ENCODE measurements at places on chromosomes 7 and 10. TPM values are rescaled to one million over a fixed set of nuclear protein-coding genes. Genes with fewer than 3 reads are reported as not detected.

- DNase-seq = no peak
Measured at GRCh38 chr10:17065273-17065672, 64.3 kb downstream of the CUBN start.

Gene SUGCT
- polyA plus RNA-seq = 1.4 TPM

DNA sequence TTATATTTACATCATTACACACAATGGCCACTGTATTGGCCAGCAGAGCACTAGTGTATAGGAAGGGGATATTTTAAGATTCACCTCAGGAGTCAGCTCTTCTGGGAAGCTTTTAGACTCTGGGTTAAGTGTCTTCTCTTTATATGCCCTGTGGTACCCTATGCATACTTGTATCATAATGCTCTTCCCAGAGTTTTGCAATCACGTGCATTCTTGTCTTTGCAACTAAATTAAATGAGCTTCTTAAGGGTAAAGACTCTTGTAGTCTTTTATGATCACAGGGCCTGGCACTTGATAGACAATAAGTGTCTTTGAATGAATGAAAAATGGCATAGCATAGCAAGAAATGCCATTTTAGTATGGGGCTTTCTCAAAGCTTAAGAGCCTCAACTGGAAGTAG lies 35.4 kb upstream of the ARMS2 start:
- no peak for DNase-seq

GRCh38 chr7:14286036-14286435 lies 296.6 kb upstream of the ETV1 start:
- no peak for DNase-seq

Gene OR2A42
- polyA plus RNA-seq = not detected

DNA sequence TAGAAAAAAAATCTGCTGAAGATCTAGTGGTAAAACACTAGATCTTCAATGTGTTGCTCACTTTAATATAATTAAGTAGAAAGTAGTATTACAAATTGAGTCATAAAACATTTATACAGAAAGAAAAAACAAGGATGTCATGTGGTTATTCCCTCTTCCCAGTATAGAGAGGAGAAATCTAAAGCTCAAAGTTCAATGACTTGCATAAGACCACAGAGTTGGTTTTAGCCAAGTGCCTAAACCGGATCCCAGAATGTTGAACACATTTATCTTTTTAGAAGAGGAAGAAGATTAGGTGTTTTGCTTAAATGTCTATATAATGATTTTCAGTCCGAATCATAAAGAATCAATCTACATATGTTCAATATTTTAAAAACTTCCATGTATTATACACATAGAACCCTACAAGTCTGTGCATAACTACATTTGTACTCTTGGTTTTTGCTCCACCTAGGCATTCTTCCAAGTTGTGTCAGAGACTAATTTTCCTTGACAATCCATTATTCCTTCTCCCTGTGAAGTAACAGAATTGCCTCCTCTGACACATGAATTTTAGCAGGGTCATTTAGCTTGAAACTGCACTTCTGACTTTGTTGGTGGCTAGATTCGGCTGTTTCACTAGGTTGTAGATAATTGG lies 389.2 kb downstream of the MAGI2 start:
- no peak for DNase-seq

Gene CUBN
- polyA plus RNA-seq = 0.04 TPM

DNA sequence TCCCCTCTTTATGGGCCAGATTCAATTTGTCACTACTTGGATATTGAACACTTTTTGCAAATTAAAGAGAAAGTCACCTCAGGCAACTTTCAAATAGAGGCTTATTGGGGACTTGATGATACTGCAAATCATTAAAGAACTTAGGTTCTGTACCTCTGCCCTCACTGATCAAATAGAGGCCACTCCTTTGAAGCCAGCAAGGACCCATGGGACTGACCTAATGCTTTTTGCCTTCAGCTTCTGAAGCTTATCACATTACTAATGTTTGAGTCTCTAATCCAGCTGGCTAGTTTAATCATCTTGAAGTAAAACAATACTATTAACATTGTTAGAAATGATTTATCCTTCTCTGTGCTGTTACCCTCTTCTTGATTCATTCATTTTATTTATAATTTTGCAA lies 93.0 kb upstream of the ZNF800 start:
- DNase-seq = no peak

DNA sequence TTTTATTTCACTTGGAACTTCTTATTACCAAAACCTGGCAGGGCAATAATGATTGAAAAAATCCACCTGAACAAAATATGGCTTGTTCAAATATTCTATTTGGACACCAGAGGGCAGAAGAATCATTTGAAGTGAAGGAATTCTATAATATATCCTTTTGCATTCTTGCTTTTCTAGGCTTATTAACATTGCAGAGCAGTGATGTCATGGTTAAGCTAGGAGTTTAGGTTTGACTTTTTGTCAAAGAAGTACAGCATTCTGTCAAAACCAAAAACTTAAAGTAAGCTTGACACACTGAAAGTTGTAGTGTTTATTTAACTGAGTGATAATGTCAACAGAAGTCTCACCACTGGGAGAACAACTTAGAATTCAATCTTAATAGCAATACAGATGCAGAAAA lies 156.0 kb downstream of the SEMA3D start:
- DNase-seq = peak; percentile 1

Gene PLCE1
- 10.7 TPM for polyA plus RNA-seq

- DNase-seq = no peak
Measured at GRCh38 chr10:85157206-85157605, 828.8 kb downstream of the CCSER2 start.

Gene JCAD
- polyA plus RNA-seq = 5.5 TPM

- no peak for DNase-seq
Measured at GRCh38 chr10:9010093-9010492, 955.6 kb downstream of the GATA3 start.

GRCh38 chr10:53508197-53508596 lies 735.6 kb upstream of the MBL2 start:
- no peak for DNase-seq

Gene FOXP2
- polyA plus RNA-seq = not detected

- no peak for DNase-seq
Measured at GRCh38 chr7:28682801-28683200, 270.5 kb downstream of the CREB5 start.

Gene ATOH7
- 0.08 TPM for polyA plus RNA-seq

Gene LIPF
- not detected for polyA plus RNA-seq

DNA sequence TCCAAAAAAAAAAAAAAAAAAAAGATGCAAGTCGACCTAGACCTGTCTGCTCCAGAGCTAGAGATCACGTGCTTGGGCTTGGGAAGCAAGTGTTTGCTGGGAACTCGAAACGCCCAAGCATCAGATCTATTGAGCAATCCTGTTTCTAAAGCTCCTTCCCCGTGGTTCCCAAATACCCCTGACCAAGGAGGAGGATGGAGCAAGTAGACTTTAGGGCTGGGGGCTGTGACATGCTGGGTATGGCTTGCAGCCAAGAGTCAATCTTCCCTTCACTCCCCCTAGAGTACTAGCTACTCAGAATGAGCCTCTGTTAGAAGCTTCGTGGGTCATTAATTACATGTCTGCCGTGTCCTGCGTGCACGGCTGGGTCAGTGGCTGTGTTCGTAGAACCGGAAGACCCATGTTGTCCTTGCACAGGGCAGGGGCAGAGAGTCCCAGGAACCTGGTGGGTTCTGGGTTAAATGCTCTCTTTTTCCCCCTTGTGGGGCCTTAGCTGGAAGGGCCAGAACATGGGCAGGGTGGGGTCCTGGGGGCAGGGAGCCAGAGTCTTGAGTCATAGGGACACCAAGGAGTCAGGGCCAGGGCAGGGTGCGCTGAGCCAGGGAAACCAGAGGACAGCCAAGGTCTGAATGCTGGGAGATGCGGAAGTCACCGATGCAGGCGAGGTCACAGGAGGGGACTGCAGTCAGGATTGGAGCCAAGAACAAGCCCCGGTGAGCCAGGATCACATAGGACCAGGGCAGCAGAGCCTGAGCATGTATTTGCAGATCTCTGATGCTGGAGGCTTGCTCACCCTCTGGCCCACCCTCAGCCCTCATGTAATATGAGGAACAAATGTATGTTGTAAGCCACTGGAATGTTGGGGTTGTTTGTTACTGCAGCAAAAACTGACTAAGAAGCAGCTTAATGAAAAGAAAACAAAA lies 34.6 kb upstream of the TPST1 start:
- no peak for DNase-seq

DNA sequence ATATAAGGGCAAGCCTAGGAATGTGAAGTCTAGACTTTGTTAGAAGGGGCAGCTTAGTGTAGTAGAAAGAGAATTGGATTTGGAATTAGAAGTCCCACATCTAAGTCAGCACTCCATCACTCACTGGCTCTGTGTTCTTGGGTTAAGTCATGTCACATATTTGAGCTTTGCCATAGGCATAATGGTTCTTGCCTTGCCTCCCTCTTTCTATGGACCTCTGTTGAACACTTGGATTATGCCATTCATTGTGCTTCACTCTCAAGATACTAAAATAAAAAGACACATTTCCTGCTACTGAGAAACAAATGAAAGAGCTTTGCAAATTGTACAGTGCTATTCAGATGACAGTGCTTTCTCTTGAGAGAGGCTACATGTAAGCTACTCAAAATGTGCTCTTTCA lies 35.9 kb downstream of the SEC23IP start:
- no peak for DNase-seq

Gene PVRIG
- not detected for polyA plus RNA-seq

- no peak for DNase-seq
Measured at GRCh38 chr10:86715156-86715795, 41.1 kb upstream of the BMPR1A start.

Gene ZNF487
- polyA plus RNA-seq = 4.3 TPM

DNA sequence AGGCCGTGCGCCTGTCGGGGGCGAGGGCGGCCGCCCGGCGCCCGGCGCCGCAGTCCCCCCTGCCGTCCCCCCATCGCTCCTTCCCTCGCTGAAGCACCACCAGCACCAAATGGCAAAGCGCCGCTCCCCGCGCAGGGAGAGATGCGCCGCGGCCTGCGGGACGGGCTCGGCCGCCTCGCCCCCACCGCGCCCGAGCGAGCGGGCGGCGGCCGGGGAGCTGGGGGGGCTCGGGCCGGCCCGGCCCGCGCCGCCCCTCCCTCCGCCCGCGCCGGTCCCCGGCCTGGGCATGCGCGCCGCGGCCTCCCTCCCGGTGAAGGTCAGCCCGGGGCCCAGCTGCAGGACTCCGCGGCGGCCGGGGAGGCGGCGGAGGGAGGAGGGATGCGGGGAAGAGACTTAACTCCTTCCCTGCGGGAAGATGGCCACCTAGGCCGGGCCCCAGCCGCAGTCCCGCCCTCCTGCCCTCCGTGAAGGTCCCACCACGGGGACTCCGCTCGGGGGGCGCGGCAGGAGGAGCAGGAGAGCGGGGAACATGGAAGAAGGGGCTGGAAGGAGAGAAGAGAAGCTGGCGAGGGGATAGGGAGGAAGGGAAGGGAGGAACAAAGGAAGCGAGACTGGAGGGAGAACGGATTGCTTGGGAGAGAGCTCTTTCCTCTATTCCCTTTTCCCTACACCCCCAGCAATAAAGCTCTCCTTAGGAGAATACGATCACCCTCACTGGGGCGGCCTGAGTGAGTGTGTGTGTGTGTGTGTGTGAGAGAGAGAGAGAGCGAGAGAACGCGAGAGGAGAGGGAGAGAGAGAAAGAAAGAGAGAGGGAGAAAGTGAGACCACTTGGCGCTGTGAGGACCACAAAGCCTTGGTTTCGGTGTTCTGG lies 3.4 kb upstream of the SMARCD3 start:
- peak; percentile 67 for DNase-seq

GRCh38 chr7:26698806-26699205 lies 165.6 kb downstream of the SKAP2 start:
- DNase-seq = no peak

Gene C10orf53
- not detected for polyA plus RNA-seq

Gene FRAT2
- 3.9 TPM for polyA plus RNA-seq

Gene PHTF2
- 14.5 TPM for polyA plus RNA-seq

- no peak for DNase-seq
Measured at GRCh38 chr10:60663850-60664249, 114.4 kb upstream of the CDK1 start.

- DNase-seq = no peak
Measured at GRCh38 chr10:125595911-125596310, 87.1 kb downstream of the TEX36 start.

Gene DNAJB6
- 136 TPM for polyA plus RNA-seq

DNA sequence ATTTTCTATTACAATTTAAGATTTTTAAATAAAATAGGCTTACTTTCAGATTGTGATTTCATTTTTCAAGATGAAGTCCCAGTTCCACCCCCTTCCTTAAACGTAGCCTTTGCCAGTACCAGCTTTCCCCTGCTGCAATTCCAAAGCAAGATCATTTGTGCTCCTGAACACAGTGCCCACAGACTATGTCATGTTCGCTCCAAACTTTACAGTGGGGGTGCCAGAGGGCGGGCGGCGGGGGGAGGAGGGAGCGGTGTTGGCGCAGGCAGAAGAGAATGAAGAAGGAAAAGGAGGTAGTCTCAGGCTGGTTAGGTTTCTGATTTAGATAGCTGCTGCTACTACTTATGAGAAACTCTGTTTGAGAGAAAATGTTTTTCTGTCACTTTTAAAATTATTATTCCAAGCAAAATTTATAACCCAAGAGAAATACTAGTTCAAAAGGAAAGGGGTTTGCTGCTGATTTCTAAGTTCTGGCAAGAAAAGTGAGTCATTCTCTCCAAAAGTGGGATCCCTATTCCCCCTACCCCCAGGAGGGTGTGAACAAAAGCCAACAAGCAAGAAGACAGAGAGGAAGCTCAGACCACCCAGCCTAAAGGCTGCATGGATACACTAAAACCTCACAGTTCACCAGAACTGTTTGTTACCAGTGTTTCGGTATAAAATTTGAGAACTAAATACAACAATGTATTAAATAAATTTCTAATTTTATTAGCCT lies 109.6 kb downstream of the SRPK2 start:
- no peak for DNase-seq

GRCh38 chr10:86361156-86362128 lies 5.2 kb downstream of the GRID1 start:
- no peak for DNase-seq
